Neural crest cell (in vitro differentiated cells): ENCODE measurements at places on chromosomes 11 and 22.

- peaks cover 24% of the 10 kb centered on the region for H3K4me1 ChIP-seq
- H3K27me3 ChIP-seq = peaks cover under 1% of the 10 kb centered on the region
- H3K27ac ChIP-seq = no peak overlapping the region
- no peak overlapping the region for H3K4me3 ChIP-seq
These were observed 10.4 kb upstream of the PPARA start for GRCh38 chr22:46139895-46140350.

DNA sequence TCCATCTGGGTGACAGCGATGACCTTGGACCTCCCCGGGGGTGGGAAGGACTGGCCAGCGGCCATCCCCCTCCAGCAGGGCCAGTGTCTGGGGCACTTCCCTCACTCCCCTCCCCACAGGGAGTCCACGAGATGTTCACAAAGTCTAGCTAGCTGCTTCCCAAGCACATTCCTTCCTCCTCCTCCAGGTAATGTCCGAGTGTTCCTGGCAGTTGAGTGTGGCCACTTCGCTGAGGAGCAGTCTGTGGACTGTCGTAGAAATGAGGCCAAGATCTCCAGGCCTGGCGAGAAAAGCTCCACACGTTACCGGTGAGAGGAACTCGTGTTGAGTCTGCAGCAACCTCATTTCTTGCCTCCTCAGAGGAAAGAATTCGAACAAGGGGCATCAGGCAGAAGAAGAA, 425.5 kb downstream of the BRD1 start:
- no peak overlapping the region for H3K27ac ChIP-seq
- DNase-seq = no peak
- no peak overlapping the region for H3K4me3 ChIP-seq
- peaks cover 13% of the 10 kb centered on the region for H3K4me1 ChIP-seq
- H3K36me3 ChIP-seq = no peaks in the 10 kb centered on the region

GRCh38 chr11:21412652-21413383, 743.4 kb downstream of the NELL1 start:
- H3K27ac ChIP-seq = no peak overlapping the region
- H3K27me3 ChIP-seq = peaks cover 4% of the 10 kb centered on the region
- no peak overlapping the region for H3K4me3 ChIP-seq
- DNase-seq = no peak

DNA sequence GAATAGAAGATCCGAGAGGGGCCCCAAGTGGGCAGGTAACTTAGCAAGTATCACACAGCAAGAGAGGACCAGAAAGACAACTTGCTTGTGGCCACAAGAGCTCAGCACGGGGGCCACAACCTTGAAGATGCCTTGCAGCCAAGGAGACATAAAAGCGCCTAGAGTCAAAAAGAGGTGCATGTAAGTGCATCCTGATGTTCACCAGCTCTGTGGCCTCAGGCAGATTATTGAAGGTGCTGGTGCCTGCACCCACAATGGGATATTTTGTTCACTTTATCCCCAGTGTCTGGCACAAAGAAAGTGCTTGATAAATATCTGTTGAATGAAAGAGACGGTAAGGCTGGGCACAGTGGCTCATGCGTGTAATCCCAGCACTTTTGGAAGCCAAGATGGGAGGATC, 106.0 kb upstream of the ASPHD2 start:
- H3K4me1 ChIP-seq = no peaks in the 10 kb centered on the region
- peaks cover 49% of the 10 kb centered on the region for H3K27me3 ChIP-seq
- no peaks in the 10 kb centered on the region for H3K36me3 ChIP-seq
- no peak overlapping the region for H3K27ac ChIP-seq
- H3K4me3 ChIP-seq = no peak overlapping the region

DNA sequence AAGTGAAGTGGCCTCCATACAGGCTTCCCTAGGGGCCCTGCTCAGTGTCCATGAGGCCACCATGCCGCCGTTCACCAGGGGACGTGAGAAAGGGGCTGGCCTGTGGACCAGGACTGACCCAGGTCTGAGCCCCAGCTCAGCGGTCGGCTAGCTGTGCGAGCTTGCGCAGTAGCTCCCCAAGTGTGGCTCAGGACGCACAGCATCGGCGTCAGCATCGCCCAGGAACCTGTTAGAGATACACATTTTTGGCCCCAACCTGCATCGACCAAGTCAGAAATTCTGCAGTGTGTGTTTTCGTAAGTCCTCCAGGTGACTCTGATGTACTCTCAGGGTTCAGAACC, 429 bp downstream of the TP53AIP1 start:
- no peaks in the 10 kb centered on the region for H3K36me3 ChIP-seq
- no peak overlapping the region for H3K27ac ChIP-seq
- H3K27me3 ChIP-seq = peaks cover 8% of the 10 kb centered on the region
- no peak overlapping the region for H3K4me3 ChIP-seq

DNA sequence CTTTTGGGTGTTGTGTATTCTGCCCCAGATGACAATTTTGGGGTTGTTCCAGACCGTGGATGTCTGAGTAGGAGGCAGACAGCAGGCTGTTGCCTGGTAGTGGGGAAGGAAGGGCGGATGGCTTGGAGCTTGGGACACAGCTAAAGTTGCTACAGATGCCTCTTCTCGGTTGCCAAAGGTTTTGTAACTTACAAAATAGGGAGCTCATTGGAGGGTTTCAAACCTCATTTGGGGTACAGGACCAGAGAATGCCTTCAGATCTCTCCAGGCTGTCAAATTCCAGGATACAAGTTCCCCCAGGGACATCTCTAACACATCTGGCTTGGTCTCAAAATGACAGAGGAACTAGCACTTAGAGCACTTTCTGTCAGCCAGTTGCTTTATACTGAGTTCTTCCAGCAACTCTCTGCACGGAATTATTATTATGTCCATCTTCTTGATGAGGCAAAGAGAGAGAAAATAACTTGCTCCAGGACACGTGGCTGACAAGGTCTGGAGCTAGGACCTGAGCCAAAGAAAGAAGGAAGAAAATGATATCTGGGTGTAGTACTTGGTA, 56.0 kb downstream of the SLC1A2 start:
- H3K27me3 ChIP-seq = peaks cover 2% of the 10 kb centered on the region
- DNase-seq = no peak
- H3K4me3 ChIP-seq = no peak overlapping the region

- H3K27me3 ChIP-seq = no peaks in the 10 kb centered on the region
- H3K4me1 ChIP-seq = peaks cover 12% of the 10 kb centered on the region
- DNase-seq = no peak
- no peak overlapping the region for H3K4me3 ChIP-seq
- H3K27ac ChIP-seq = no peak overlapping the region
These were observed 1312.9 kb downstream of the FAM181B start for GRCh38 chr11:81420668-81421250.

- no peak overlapping the region for H3K4me3 ChIP-seq
- no peaks in the 10 kb centered on the region for H3K36me3 ChIP-seq
- H3K27ac ChIP-seq = no peak overlapping the region
- no peak for DNase-seq
- H3K27me3 ChIP-seq = peaks cover 7% of the 10 kb centered on the region
- peaks cover 26% of the 10 kb centered on the region for H3K4me1 ChIP-seq
These were observed 252.8 kb upstream of the PLET1 start for GRCh38 chr11:112513417-112513816.

DNA sequence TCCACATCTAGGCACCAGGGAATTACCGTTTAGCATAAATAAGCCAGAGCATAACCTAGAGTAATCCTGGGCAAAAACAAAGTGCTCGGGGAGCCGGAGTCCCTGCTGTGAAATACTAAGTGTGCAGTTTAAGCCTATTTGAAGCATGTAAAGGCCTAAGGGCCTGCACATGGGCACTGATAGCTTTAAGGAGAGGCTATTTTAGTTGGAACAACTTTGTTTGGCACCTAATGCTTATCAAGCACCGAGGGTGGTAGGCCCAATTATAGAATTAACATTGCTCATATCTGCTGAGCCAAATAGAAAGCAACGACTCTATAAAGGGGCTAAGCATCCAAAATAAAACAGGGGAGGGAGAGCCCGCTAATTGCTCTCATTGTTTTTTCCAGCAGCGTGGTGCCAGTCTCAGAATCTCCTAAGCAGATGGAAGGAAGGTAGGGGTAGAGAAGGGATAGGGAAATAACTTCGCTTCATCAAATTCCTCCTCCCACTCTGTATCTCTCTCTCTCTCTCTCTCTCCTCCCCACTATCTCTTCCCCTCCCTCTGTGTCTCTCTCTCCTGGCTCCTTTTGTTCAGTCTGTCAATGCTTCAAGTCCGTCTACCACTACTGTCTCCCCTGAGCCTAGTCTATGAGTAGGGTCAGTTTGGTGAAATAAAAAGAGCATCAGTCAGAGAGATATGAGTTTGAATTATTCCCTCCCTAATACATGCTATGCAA, 292.8 kb downstream of the NXPE2 start:
- H3K27me3 ChIP-seq = peaks cover 5% of the 10 kb centered on the region
- no peak overlapping the region for H3K4me3 ChIP-seq
- H3K36me3 ChIP-seq = no peaks in the 10 kb centered on the region
- H3K27ac ChIP-seq = no peak overlapping the region
- H3K4me1 ChIP-seq = no peaks in the 10 kb centered on the region
- no peak for DNase-seq

DNA sequence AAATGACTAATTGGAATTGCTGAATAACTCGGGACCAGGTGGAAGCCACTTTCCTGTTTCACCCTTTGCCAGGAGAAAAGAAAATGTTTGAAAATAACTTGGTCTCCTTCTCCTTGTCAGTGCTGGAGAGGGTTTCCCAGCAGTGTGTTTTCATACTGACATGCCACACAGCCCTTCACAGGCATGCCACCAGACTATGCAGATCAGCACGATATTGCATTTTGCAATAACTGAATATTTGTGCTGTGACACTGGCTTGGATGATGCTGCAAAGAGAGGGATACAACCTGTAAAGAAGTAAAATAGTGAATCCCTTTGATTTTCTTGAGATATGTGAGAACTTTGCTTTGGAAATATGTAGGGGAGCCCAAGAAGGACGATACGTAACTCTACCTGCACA, 200.0 kb upstream of the NAV2 start:
- no peak overlapping the region for H3K27ac ChIP-seq
- H3K36me3 ChIP-seq = no peaks in the 10 kb centered on the region
- no peak overlapping the region for H3K4me3 ChIP-seq

DNA sequence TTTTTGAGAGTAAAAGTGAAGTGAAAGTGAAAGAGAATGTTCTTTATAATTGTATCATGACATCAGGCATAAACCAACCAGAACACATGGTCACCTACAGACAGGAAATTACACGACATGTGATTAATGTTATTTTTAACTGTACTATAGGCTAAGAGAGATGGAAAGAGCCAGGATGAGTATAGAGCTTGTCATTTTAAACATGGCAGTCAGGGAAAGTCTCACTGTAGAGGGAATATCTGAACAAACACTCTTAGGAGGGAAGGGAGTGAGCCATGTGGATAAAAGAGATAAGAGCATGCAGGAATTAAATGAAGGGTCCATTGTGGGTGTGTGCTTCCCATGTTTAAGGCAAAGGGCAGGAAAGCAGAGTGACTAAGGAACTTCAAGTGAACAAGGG, 599.1 kb upstream of the FAT3 start:
- H3K27ac ChIP-seq = no peak overlapping the region
- H3K27me3 ChIP-seq = no peaks in the 10 kb centered on the region
- no peaks in the 10 kb centered on the region for H3K36me3 ChIP-seq
- no peaks in the 10 kb centered on the region for H3K4me1 ChIP-seq

DNA sequence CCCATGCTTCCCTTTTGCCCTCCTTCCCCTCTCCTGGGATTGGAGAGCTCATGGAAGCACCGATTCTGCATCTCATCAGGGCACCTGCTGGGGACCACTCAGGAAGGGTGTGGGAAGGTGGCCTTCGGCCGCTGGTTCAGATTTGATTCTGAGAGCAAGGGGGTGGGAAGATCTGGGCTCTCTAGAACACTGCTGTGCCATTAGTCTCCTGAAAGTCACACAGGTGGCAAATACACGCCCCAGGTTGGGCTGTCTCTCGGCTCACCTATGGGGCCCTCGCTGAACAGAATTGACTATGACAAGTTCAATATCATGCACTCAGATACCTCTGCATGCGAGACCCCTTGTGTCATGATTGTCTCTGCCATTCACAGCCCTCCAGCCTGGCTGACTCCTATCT, 12.8 kb upstream of the APOBEC3A start:
- H3K4me3 ChIP-seq = no peak overlapping the region
- no peak overlapping the region for H3K27ac ChIP-seq
- no peak for DNase-seq
- peaks cover 51% of the 10 kb centered on the region for H3K27me3 ChIP-seq
- H3K4me1 ChIP-seq = peaks cover 4% of the 10 kb centered on the region
- no peaks in the 10 kb centered on the region for H3K36me3 ChIP-seq

GRCh38 chr22:19291218-19291579, 320 bp downstream of the CLTCL1 start:
- peaks cover 22% of the 10 kb centered on the region for H3K27me3 ChIP-seq
- no peak overlapping the region for H3K27ac ChIP-seq
- no peaks in the 10 kb centered on the region for H3K36me3 ChIP-seq
- DNase-seq = peak; percentile 29

- no peak for DNase-seq
- peak overlapping the region; percentile 73 for H3K27ac ChIP-seq
- H3K4me3 ChIP-seq = no peak overlapping the region
- H3K36me3 ChIP-seq = peaks cover 5% of the 10 kb centered on the region
These were observed 132.6 kb downstream of the SHANK2 start for GRCh38 chr11:71119656-71120269.

- no peak for DNase-seq
- no peaks in the 10 kb centered on the region for H3K27me3 ChIP-seq
- H3K27ac ChIP-seq = no peak overlapping the region
These were observed 404.2 kb downstream of the LUZP2 start for GRCh38 chr11:24900960-24901549.

DNA sequence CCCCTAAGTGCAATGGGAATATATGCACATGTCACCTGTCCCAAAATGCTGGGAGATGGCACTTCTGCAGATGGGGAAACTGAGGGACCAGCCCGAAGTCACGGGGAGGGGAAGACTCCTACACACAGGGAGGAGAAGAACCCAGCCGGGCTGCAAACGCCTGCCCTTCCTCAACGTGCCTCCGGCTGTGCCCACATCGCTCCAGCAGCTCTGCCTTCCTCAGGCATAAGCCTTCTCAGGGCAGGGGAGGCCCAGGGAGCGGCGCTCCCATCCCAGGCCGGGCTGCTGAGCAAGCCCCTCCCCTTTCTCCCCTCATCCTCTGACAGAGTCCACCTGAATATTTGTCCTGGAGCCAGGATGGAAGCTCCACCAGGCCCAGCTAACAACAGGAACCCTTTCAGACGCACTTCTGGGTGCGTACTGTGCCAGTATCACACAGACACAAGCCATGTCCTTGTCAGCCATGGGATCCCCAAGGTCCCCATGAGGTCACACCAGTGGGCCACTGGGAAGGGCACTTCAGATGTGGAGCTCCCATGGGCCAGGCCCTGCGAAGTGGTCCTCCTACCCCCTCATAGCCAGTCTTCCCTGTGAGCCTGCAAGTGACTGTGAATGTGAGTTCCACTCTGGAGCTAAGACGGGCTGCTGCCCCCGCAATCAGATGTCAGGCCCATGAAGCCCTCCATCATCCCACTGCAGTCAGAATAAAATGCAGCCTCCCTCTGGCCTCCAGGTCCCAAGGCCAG, 2.5 kb upstream of the CD81 start:
- no peak overlapping the region for H3K27ac ChIP-seq
- H3K4me3 ChIP-seq = peak overlapping the region; percentile 64
- H3K4me1 ChIP-seq = peaks cover 11% of the 10 kb centered on the region
- DNase-seq = no peak
- peaks cover 2% of the 10 kb centered on the region for H3K27me3 ChIP-seq
